ENCODE measurements at places on chromosomes 11 and 22. TPM values are rescaled to one million over a fixed set of nuclear protein-coding genes. Genes with fewer than 3 reads are reported as not detected.

- DNase-seq: no peak
Measured at GRCh38 chr11:94513091-94513490, 830 bp downstream of the C11orf97 start.

DNA sequence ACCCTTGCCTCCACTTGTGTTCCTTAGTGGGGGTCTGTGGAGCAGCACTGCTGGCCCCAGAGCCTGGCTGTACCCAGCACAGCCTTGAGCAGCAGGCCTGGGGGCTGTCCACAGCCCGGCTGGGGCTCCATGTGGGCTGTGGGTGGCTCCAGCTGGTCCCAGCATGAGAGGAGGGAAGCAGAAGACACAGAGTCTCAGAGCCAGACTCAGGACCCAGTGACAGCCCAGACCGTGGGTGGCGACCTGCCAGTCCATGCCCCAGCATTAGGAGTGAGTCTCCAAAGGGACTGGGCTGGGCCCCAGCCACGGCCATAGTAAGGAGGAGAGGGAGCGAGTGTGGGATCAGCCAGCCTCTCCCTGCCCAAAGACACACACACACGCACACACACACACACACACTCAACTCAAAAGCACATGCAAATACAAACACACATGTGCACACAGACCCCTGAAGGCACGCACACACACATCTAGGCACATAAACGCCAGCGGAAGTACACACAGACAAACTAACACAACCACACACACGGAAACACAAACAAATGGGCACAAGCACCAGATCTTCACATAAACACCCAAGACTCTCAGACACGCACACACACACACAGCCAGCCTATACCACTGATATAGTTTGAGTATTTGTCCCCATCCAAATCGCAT is 16.7 kb upstream of the LRRC10B start:
- no peak for DNase-seq

- DNase-seq: no peak
Measured at GRCh38 chr11:83044958-83045712, 26.6 kb downstream of the RAB30 start.

DNA sequence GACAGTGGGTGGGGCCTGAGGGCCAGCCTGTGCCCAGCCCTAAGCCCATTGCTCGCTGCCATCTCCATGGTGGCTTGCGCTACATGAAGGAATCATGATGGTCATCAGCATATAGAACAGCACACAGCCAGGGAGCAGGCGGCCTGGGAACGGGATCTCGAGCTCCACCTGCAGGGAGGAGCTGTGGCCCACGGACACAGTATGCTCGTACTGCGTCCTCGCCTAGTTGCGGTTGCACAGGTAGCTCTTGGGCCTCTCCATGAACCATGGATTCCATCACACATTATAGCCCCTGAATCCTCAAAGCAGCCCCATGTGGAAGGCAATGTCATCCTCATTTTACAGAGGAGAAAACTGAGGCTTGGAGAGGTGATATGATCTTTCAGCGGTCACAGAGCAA is 15.1 kb downstream of the SEC14L4 start:
- no peak for DNase-seq

DNA sequence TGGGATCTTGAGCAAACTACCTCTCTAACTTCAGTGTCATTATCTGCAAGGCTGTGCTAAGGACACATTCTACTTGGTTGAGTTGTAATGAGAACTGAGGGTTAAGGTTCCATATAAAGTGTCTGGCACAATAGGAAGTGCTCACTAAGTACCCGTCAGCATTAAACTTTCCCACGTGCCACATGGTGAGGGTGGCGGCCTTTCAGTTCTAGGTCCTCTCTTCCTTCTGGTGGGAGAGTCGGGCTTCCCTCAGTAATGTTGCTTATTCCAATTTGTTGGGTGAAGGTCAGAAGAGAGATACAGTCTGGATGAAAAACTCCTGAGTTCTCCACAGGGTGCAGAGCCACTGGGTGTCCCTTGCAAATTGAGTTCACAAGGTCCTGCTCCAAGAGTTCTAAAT is 4.6 kb upstream of the CD6 start:
- DNase-seq: no peak

- no peak for DNase-seq
Measured at GRCh38 chr11:125929445-125930075, 16.3 kb upstream of the VSIG10L2 start.

- no peak for DNase-seq
Measured at GRCh38 chr11:105786741-105787140, 176.9 kb downstream of the GRIA4 start.

DNA sequence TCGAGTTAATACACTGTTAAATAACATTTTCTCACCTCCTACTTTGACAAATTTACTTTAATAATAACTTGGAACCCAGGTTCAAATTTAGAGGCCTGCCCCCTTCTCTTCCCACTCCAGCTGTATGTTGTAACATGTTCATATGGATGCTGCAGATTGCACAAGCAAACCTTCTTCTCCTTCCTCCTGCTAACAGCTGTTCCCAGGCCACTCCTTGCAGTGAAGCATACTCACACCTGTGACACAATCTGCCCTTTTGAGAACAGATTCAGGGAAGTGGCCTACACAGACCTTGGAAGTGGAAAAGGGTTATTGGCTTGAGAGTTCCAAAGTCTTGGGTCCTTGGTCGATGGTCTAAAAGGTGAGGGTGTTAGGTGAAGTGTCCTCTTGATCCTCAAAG is 131.9 kb downstream of the TEAD1 start:
- DNase-seq: no peak

DNA sequence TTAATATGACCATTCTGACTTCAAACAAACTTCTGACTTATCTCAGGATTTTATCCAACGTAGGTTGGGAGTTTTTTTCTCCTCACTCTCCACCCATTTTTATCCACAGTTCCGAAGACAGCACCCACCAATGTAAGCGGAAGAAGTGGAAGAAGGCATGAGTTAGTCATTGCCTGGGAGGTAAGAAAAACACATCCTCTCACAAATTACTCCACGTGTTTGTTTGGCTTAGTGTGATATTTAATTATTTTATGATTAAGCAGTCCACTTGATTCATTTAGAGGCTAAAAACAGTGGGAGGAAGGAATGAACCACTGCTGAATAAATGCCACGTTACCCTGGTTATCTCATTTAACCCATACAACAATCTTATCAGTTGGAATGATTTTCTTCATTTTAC is 389.6 kb upstream of the ARHGAP42 start:
- no peak for DNase-seq

CARD18 gene
- not detected for polyA plus RNA-seq

UBQLN3 gene
- polyA plus RNA-seq: not detected

MUC5AC gene
- not detected for polyA plus RNA-seq

MCAM gene
- polyA plus RNA-seq: 237 TPM

All from muscle of arm (tissue), 14 donors.